ENCODE measurements at places on chromosomes 11 and 22. TPM values are rescaled to one million over a fixed set of nuclear protein-coding genes. Genes with fewer than 3 reads are reported as not detected.
A peak's percentile ranks its signal among the peaks of the same experiment; 100 is the strongest.

The EP300 gene
- total RNA-seq, result 73.8 TPM

The ROM1 gene
- 3.0 TPM for total RNA-seq

The CCDC89 gene
- 3.9 TPM for total RNA-seq

The TMPRSS5 gene
- total RNA-seq, result under 0.01 TPM

The ADM2 gene
- total RNA-seq, result 5.8 TPM

The OR8D1 gene
- total RNA-seq, result 0.32 TPM

The MIF gene
- total RNA-seq, result 161 TPM

DNA sequence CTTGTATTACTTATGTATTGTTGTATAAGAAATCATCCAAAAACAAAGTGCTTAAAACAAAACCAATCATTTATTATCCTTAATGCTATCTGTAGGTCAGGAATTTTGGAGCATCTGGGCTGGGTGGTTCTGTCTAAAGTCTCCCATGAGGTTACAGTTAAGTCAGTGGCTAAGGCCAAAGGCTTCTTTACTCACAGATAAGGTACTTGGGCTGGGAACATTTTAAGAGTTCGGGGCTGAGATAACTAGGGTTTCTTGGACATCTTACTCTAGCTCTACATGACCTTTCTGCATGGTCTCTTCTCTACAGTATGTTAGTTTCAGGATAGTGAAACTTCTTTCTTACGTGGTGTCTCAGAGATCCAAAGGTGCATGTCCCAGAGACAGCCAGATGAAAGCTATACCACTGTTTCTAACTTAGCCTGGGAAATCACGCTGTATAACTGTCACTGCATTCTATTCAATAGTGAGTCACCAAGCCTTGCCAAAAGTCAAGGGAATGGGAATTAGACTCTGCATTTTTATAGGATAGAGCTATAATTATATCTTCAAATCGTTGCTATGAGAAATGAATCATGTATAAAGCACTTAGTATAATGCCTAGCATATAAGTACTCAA, 29.6 kb downstream of the SOX6 start:
- peak; percentile 7 for DNase-seq

DNA sequence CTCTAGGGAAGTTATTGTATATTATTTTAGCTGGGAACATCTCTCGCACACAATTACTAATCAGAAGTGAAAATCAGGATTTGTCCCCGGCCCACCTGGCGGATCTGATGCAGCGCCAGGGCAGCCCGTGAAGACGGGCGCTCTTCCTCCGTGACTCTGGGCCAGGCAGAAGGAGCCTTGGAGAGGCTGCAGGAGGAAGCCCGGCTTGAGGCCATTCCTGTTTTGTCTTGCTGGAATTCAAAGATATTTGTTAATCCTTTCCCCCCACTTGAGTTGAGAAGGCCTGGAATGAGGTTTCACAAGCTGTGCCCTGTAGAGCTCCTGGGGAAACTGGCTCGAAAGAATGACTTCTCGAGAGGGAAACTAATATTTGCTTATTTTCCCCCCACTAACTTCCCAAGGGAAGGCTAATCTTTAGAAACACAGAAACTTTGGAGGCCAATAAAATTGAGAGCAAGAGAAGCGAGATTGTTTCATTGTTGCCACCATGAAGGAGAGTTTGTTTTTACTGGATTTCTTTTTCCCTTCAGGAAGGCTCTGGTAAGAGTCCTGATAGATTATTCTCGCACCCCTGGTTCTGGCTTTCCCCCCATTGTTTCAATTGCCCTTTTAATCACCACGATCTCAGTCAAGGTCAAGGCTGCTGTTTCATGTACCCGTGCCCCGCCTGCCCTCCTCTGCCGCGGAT, 92.8 kb upstream of the SEPTIN5 start:
- DNase-seq, result no peak

GRCh38 chr11:40384991-40385390, 1074.5 kb downstream of the LRRC4C start:
- DNase-seq, result peak; percentile 34

DNA sequence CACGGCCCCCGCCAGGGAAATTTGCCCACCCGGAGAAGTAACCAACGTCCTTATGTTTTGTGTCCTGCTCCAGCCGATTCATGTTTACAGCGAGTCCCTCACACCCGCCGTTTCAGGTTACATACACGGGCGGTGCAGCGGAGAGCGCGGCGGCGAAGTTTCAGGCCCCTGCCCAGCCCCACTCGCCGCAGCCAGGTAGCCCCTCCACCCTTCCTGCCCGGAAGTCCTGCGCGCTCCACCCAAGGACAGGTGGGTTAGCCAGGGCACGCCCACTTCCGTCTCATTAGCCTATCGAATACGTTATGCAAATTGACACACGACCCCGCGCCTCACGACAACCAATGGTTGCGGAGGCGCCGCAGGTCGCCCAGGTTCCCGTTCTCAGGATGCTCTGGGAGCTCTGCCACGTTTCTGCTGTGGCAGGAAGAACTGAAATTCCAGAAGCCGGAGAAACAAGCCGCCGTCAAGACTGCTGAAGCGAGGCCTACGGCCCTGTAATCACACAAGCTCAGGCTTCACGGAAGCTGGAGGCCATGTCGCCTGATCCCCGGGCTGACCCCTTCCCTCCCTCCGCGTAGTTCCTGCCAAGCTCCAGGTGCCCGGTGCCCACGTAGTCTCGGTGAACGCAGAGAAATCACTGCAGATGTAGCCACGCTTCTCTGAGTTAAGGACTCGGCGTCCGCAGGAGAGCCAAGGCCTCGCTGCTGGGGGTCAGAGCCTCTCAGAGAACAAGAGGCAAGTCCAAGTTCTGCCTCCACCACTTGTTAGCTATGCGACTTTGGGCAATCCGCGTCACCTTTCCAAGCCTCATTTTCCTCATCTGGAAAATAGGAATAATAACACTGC, 22.4 kb upstream of the MYH9 start:
- DNase-seq, result peak; percentile 60

DNA sequence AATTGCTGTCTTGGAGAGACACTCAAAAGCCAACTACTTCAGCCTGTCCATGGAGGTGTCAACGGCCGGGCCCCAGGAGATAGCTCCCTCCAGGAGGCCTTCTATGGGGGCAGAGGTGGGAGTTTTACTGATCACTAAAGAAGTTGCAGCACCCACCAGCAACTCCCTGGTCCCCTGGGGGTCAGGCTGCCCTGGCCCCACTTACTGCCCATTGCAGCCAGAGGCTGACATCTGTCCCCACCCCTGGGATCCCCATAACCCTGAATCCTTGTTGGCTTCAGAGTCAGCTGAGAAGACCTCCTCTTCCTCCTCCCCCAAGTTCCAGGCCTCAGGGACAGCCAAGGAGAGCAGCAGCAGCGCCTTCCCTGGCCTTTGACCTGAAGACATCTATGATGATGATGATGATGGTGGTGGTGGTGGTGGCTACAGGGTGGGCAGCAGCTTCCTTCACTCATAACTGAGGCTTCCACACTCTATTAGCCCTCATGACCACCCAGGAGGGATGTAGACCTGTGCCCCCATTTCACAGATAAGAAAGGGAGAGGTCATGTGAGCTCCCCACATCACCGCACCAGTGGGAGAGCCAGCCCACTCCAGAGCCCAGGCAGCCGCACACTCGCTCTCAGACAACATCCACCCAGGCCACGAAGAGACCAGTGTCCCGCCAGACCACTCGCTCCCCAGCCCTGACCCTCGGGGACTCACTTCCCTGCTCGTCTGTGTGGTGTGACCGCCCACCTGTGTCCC, 43.8 kb upstream of the FGF3 start:
- no peak for DNase-seq

DNA sequence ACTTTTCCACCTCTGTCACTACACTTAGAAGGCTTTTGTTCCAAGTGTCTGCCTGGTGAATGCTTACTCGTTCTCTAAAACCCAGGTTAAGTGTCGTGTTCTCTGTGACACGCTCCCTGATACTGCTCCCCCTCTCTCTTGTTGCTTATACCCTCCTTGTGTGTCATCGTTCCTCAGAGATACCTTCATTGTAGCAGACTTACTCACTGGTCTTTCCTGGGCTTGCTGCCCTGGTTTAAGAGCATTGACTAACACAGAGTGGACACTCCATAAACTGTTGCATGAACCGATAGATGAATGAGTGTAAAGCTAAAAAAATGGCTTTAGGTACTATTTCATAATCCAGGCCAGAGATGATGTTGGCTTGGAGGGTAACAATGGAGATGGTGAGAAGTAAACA, 171.3 kb downstream of the GRIK4 start:
- no peak for DNase-seq

DNA sequence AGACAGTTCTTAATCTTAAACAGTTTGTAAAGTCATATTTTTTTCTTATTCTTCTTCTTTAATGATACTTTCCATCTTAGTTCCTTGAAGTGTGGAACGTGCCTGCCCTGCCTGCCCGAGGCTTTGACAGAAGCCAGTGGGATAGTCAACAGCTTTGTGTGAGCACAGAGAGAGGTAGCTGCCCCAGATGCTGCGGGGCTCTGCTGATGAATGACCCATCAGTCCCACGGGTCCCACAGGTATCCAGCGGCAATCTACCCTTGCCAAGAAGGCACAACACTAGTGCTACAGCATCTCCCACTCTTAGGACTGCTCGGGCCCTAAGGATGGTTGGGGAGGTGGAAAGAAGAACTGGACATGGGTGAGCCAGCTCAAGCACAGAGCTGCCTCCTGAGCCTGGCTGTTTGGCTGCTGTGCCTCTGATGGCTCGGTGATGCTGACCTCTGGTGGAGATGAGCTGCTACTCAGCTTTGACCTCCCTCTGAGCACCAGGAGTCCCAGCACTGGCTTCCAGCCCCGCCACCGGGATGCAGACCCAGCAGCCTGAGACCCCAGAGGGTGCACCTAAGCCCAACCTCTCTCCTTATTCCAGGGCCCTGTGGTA, 11.8 kb upstream of the APLNR start:
- DNase-seq, result peak; percentile 54

DNA sequence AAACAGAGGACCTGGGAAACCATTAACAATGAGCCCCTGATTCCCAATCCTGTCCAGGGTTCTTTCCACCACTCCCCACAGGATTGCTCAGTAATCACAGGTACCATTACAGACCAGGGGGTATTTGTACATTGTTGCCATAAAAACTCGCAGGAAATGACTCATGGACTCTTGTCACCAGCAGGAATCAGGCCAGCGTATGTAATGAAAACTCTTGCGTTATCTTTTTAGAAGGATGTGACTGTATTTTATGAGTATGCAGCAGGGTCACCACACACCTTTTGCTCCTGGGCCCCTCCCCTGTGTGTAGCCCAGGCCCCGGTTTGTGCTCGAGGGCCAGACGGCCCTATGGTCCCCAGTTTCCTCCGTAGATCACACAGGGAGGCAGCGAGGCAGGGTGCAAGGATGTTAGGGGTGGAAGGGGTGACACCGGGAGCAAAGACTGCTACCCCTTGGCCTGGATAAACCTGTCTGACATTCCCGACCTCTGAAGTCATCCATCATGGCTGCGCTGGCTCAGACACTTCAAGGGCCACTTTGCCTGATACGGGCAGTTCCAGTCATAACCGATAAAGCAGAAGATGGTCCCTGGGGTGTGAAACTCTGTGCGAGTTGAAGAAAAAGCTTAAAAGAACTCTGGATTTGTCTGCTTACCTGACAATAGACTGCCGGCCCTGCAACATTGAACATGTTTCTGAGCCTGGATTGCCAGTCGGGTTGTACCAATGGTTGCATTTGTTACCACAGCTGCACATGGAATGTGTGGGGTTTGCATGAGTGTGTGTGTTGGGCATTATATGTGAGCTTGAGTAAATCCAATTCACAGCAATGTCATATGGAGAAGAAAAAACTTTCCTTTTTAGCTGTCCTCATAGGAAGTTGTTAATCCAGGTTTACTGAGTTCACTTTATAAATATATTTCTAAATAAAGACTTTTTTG, 56.9 kb downstream of the MICAL2 start:
- peak; percentile 93 for DNase-seq

GRCh38 chr22:46737976-46738646, at the start of gene CERK:
CERK (minus strand) TSS chr22:46738252; CDS start chr22:46738148, 104 bp downstream.
- DNase-seq, result peak; percentile 80

GRCh38 chr11:83957038-83957900, 671.1 kb upstream of the CCDC90B start:
- peak; percentile 1 for DNase-seq

DNA sequence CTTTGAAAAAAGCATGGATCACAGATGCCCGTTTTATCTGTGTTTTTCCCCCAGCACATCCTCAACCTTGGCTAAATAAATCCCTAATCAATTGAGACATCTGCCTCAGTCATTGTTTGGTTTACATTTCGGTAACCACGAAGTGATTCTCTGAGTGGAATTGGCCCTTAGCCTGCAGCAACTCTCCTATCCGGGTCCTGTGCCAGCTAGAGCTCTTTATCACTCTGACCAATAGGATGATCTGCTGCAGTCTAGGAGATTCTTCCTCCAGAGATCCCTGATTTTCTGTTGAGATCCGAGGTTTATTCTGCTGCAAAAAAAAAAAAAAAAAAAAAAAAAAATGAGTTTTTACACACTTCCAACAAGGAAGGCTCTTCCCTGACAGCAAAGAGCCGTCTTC, 137.3 kb downstream of the KCNA4 start:
- no peak for DNase-seq

- DNase-seq, result peak; percentile 65
Measured at GRCh38 chr11:36373016-36374010, 77.2 kb downstream of the PRR5L start.

- DNase-seq, result no peak
Measured at GRCh38 chr11:112871909-112872500, 89.2 kb upstream of the NCAM1 start.

Measured in fibroblast of villous mesenchyme (primary cell).